ENCODE measurements at places on chromosomes 1 and 21.

DNA sequence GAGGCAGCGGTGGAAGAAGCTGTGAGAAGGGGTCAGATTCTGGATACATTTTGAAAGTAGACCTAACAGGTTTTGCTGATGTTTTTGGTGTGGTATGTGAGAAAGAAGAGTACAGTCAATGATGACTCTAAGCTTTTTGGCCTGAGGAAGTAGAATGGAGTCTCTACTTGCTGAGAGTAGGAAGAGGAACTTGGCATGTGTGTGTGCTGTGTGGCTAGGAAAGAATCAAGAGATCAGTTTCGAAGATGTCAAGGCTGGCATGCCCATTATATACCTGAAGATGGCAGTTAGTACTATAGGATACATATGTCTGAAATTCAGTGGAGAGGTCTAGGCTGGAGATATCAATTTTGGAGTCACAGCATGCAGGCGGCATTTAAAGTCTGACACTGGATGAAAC lies 64.4 kb downstream of the MAB21L3 start:
- no peak for DNase-seq

GRCh38 chr1:168499688-168500049 lies 44.1 kb downstream of the XCL2 start:
- DNase-seq, result no peak

DNA sequence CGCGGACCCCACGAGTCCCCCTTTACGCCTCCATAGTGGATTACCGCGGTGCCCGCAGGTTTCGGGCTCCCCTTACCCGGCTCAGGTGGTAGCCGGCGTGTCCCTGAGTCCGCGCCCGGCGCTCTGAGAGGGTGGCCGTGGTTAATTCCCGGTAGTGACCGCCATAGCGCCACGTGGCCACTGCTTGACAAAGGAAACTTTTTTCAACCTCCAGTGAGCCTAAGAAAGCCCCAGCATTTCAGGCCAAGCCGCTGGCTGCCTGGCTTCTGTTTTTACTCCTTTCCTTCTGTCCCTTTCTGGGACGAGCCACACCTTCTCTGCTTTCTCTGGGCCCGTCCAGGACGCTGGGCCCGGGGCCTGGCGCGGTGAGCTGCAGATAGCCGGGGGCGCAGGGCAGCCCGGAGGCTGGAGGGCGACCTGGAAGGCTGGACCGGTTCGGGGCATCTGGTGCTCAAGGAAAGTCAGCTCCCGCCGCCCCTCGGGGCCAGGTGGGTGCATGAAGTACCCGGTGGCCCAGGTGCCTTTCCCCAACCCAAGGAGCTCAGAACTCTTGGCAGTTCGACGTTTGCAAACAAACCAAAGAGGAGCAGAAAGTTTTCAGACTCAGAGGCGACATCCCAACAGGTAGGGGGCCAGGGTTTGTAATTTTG lies 540 bp upstream of the C1orf198 start:
- no peak for DNase-seq

- DNase-seq, result no peak
Observed at GRCh38 chr1:20829531-20829930, 42.4 kb upstream of the HP1BP3 start.

- DNase-seq, result no peak
Observed at GRCh38 chr21:30042443-30042842, 102.6 kb upstream of the GRIK1 start.

- peak; percentile 3 for DNase-seq
Observed at GRCh38 chr1:29144178-29144577, 20.5 kb upstream of the TMEM200B start.

DNA sequence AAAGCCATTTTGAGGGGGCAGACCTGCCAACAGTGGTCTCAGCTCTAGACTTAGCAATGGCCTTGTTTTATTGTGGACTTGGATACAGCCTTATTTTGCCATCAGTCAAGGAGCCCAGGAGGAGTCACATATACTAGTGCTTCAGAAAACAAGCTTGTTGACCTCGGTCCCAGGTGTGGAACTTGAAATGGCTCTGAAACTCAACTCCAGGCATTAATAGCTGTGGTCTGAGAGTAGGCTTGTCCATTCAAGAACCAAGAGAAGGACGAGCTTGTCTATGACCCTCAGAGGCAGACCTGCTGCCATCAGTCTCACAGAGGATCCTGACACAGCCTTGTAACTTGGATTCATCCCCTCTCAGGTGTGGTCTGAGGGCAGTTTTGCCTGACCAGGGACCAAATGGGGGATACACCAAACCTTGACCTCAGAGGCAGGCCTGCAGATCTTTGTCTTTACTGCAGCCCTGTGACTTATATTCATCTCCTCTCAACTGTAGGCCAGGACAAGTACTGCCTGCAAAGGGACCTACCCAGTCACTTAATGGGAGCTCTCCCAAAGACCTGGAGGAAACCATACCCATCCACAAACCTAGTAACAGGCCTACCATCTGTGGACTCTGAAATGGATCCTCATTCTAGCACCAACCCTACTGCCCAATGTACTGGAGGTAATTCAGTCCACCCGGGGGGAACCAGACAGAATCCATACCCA lies 33.1 kb downstream of the OR6Y1 start:
- no peak for DNase-seq

DNA sequence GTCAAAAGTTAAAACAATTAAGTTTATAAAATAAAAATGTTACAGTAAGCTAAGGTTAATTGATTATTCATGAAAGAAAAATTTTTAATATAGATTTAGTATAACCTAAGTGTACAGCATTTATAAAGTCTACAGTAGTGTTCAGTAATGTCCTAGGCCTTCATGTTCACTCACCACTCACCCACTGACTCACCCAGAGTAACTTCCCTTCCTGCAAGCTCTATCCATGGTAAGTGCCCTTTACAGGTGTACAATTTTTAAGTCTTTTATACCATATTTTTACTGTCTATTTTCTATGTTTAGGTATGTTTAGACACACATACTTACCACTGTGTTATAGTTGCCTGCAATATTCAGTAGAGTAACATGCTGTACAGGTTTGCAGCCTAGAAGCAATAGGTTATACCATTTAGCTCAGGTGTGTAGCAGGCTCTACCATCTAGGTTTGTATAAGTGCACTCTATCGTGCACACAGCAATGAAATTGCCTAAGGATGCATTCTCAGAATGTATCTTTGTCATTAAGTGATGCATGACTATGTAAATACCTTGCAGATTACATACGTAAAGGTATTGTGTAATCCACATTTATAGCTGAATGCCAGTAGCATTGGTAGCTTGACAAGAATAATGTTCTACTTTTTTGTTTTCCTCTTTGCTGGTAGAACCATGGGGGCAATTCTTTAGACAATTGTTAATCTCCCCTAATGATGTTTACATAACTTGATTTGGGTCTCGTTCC lies 35.7 kb upstream of the GPR88 start:
- DNase-seq, result no peak

DNA sequence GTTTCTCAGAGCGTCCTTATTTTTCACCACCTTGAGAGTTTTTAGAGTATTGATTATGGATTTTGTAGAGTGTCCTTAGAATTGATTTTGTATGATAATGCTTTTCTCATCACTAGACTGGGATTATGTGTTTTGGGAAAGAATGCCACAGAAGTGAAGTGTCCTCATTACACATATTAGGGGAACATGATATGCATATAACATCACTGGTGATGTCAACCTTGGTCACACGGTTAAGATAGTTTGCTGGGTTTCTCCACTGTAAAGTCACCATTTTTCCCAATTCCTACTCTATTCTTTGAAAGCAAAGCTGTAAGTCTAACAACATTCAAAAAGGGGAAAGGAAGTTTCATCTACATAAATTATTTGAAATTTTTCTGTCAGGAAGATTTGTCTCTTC lies 39.6 kb upstream of the PALMD start:
- no peak for DNase-seq

DNA sequence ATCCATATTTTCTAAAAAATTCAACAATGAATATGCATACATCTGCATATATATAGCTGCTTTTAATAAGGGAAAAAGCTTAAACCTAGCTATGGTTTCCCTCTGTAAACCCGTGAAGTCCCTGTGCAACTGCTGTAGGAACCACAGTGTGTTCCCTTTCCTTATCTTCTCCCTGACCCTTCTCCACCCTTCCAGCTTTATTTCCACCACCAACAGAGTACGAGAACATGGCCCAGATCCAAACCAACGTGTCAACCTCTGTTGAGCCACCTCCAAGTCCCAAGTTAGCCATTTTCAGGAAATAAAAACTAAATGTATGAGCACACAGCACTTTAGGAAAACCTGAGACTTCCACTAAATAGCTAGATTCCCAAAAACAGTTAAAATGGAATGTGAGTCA lies 20.3 kb downstream of the SUSD4 start:
- no peak for DNase-seq

DNA sequence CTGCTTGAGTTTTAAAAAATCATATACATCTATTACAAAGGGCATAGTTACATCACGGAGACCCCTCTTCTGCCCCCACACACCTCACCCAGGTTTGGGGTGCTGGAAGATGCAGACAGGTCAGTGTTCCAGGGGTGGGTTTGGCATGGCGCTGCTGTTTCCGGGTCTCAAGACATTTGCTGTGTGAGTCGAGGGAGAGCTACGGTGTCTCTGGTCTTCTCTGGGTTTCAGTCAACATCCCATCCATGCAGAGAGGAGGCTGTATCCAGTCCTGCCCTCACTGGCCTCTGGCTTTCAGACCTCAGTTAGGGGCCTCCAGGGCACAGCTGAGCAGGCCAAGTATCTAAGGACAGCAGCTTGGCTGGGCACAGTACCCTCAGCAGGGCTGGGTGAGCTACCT lies 28.6 kb upstream of the DISP3 start:
- no peak for DNase-seq

DNA sequence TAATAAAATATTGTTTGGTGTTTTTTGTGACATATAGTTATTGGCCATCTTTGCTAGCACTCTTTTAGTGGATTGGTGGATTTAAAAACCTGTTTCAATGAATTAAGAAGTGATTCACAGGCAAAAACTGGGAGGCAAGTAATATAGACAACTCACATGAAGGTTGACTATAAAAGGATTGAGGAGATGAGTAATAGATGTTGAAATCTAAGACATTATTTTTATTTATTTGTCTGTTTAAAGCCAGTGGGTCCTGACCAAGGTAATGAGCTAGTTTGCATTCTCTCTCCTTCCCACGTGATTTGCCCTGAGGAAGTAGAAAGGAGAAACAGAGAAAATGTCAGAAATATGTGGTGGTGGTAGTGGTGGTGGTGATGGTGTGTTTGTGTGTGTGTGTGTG lies 351.5 kb upstream of the ZP4 start:
- DNase-seq, result no peak

GRCh38 chr1:68620571-68620970 lies 123.7 kb upstream of the DEPDC1 start:
- no peak for DNase-seq

DNA sequence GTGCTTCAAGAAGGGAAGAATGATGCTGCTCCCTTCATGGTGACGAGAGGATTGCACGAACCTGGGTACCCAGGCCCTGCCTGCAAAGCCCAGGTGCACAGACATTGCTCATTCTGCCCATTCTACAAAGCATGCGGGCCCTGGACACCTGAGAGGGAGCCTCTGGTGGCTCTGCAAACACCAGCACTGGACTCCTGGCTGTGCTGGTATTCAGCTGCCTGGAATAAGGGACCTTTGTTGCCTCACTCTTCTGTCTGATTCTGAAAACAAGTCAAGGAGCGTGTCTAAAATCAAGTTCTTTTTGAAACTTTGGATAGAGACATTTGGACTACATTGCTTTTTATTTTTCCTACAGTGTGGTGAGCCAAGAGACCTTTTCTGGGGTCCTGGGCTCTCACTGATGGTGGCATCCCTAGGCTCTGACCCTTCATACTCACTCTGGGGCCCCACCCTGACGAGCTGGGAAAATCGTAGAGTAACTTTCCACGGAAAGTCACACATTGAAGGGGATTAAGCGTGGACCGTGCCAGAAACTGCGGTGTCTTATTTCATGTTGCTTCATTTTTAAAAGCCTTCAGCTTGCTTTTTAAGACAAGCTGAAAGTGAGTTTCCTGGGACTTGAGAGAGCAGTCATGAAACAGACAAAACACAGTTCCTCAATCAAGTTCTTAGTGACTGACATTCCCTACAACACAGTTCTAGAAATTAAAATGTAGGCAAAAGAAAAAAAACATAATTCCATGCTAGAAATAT lies 24.0 kb downstream of the ABCA4 start:
- DNase-seq, result no peak

DNA sequence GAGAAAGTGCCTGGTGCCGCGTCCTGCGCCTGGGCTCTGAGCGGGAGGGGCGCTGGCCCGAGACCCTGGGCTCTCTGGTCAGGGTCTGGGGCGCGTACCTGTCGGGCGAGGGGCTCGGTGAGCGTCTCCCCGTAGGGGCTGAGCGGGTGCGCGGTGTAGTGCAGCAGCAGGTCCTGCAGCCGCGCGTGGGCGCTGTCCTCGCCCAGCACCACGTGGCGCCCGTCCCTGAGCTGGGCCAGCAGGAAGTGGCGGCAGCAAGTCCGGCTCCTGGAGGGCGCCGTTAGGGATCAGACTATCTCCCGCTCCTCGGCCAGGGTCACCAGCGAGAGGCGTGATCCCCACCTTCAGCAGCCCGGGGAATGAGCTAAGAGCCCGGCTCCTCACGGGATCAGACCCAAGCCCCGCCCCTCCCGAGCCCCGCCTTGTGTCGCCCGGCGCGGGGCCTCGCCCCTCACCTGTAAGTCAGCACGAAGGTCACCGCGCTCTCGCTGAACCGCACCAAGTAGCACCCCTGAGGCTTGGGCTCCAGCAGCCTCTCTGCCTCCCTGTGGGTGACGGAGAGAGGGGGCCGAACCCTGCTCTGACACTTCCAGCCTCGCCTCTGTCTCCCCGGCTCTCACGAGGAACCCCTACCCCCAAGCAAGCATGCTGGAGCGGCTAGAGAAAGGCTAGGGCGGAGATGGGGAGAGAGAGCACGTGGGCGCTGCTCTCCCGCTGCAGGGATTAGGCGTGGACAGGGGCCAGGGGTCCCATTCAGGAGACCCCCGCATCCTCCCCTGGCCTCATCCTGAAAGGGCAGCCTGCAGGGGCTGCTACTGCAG lies 2.7 kb downstream of the SH2D2A start:
- peak; percentile 51 for DNase-seq

- DNase-seq, result no peak
Observed at GRCh38 chr1:180261524-180262155, 31.6 kb downstream of the LHX4 start.

DNA sequence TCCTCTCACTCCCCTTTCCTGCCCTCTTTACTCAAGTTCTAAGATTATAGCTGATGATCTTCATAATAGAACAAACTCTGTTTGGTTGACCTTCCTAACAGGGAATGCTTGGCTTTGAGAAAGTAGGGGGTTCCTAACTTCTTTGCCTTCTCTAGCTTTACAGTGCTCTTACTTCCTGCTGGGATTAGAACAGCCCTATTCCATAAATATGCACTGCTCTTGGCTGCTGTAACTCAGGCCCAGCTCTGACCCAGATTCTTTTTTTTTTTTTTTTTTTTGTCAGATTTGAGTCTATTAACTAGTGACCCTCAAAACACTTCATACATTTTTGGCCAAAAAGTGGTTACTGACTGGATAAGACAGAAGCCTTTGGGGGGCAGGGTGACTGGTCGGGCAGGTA lies 39.4 kb upstream of the PIGV start:
- no peak for DNase-seq

DNA sequence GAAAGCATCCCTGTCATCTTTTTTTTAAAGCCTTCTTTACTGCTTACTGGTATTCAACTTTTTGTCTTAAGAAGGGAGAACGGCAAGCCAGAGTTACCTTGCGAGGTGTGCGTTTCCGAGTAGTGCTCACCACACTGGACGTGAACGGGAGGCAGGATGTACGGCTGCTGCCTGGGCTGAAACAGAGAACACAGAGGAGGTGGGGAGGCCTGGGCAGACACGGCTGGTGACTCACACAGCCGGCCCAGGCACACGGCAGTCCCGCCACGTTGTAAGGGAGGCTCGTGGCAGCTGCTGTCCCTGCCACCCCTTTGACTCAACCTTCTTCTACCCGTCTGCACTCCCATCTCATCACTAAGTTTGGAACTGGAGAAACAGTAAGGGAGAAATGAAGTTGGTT lies 105.8 kb downstream of the SMYD2 start:
- no peak for DNase-seq

Data from left lobe of liver (tissue), 2 donors.